ENCODE measurements at places on chromosomes 1 and 21. TPM values are rescaled to one million over a fixed set of nuclear protein-coding genes. Genes with fewer than 3 reads are reported as not detected.

Gene SYTL1
- total RNA-seq, result 85.3 TPM

Gene EXTL1
- not detected for total RNA-seq

Gene CYP4A11
- not detected for total RNA-seq

DNA sequence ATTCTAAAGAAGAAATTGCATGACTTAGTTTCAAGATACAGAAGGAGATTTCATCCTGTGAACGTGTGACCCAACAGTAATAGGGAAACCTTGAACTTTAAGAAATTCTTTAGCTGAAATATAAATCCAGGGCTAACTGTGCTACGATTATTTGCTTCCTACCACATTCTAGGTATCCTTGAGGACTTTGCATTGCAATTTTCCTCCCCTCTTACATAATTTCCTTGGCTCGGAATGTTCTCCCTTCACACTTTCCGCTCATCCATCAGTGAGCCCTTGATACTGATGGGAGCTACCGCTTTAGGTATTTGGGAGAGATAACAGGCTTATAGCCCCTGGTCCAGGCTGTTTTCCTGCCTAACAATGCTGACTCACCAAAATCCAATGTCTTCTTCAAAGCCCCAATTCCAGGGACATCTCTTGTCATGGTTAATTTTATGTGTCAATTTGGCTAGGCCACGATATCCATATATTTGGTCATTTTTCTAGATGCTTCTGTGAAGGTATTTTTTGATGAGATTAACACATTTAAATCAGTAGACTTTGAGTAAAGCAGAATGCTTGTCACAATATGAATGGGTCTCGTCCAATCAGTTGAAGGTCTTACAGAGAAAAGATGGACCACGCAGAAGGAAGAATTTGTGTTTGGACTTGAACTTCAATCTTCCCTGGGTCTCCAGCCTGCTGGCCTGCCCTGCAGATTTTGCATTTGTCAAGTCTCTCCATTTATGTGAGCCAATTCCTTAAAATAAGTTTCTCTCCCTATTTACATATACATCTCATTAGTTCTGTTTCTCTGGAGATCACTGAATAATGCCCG lies 121.2 kb downstream of the PTPN14 start:
- H3K27ac ChIP-seq, result no peak overlapping the region
- peaks cover 10% of the 10 kb centered on the region for H3K36me3 ChIP-seq
- H3K4me3 ChIP-seq, result no peak overlapping the region
- peaks cover 24% of the 10 kb centered on the region for H3K4me1 ChIP-seq
- no peak for DNase-seq

- peaks cover 82% of the 10 kb centered on the region for H3K4me1 ChIP-seq
- H3K4me3 ChIP-seq, result no peak overlapping the region
- H3K27ac ChIP-seq, result peak overlapping the region; percentile 30
- DNase-seq, result no peak
These were observed 13.9 kb downstream of the MEF2D start for GRCh38 chr1:156486421-156487344.

DNA sequence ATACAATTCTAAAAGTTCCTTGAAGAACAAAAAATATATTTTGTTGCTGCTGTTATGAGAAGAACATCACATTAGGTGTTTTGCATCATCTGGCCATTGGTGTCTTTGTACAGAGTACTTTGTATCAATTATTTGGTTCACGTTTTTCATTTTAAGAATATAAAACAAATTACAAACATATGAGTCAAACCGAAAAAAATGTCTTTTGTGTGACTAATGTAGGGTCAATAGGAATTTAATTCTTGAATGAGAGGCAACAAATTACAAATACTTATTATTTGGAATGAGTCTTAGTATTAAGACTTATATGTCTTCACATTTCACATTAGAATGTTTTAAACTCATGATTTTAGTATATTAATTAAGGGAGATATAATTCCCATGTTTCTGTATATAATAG lies 54.8 kb downstream of the NR5A2 start:
- H3K4me1 ChIP-seq, result no peaks in the 10 kb centered on the region
- no peak overlapping the region for H3K27ac ChIP-seq
- H3K4me3 ChIP-seq, result no peak overlapping the region
- DNase-seq, result no peak
- no peaks in the 10 kb centered on the region for H3K36me3 ChIP-seq
- H3K27me3 ChIP-seq, result peaks cover 53% of the 10 kb centered on the region

GRCh38 chr1:219665089-219665488 lies 52.2 kb upstream of the ZC3H11B start:
- H3K4me1 ChIP-seq, result peaks cover 1% of the 10 kb centered on the region
- no peak overlapping the region for H3K27ac ChIP-seq
- no peaks in the 10 kb centered on the region for H3K36me3 ChIP-seq
- peaks cover 6% of the 10 kb centered on the region for H3K27me3 ChIP-seq
- no peak for DNase-seq
- no peak overlapping the region for H3K4me3 ChIP-seq

Gene GJC2
- total RNA-seq, result 1.1 TPM

DNA sequence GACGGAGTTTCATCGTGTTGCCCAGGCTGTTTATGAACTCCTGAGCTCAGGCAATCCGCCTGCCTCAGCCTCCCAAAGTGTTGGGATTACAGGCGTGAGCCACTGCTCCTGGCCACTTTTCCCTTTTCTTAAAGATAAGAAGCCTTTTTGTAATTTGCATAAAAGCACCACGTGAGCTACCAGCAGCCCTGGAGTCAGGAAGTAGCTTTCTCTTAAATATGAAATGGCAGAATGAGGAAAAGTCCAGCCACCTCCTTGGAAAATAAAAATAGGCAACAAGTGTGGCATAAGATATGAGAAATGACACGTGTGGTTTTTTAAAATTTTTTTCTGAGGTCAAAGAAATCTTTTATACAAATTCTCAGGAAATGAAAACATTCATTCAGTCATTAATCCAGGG lies 259.7 kb downstream of the DYRK1A start:
- H3K4me1 ChIP-seq, result no peaks in the 10 kb centered on the region
- H3K36me3 ChIP-seq, result no peaks in the 10 kb centered on the region
- H3K27ac ChIP-seq, result no peak overlapping the region
- no peak overlapping the region for H3K4me3 ChIP-seq
- no peak for DNase-seq
- H3K27me3 ChIP-seq, result peaks cover 45% of the 10 kb centered on the region

- DNase-seq, result no peak
- H3K36me3 ChIP-seq, result no peaks in the 10 kb centered on the region
- no peak overlapping the region for H3K4me3 ChIP-seq
- no peak overlapping the region for H3K27ac ChIP-seq
- peaks cover 56% of the 10 kb centered on the region for H3K27me3 ChIP-seq
These were observed 11.6 kb upstream of the OLFML2B start for GRCh38 chr1:162035241-162035640.
